T47D (cell line): ENCODE measurements at places on chromosomes 5 and 9.

DNA sequence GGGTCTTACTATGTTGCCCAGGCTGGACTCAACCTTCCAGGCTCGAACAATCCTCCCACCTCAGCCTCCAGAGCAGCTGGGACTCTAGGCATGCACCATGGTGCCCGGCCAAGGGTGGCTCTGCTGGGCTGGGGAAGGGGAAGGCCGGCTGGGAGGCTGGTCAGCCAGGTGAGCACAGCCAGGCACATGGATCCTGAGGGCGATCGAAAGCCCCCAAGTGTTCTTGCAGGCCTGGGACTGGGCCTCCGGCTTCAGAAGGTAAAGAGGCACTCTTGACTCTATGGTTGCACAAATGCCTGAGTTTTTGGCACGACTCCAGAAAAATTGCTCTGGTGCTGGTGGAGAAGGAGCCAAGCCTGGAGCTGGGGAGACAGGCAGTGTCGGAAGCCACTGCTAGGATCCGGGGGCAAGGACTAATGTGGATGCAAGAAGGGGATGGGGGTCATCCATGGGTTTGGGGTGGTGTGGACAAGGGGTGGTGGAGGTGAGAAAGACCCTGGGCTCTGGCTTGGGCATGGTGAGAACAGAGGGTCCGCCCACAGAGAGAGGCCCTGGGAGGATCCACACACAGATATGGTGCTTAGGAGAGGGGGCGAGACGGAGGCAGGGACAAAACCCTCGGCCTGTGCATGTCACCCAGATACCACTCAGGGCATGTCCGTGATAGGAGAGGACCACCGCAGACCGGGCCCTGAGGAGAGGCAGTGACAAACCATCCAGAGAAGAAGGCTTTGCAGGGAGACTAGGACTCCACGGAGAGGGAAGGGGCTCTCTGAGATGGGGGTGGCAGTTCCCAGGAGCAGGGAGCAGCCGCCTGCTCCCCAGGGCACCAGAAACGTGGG, 51.1 kb upstream of the COL5A1 start:
- no peak for DNase-seq

DNA sequence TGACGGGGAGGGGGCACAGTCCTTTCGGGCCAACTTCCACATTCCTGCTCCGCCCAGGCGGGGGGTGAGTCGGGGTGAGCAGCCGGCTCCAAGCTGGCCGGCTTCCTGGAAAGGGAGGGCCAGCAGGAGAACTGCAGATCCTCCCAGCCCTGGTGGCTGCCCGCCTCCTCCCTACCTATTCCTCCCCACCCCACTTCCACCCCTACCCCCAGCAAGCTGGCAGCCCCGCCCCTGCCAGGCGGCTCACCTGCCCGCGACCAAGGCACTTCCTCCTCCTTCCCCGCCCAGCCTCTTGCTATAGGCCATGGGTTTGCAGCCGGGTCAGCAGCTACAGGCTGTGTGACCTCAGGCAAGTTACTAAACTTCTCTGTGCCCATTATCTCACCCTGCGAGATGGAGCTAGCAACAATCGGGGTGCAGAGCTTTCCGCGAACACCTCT, 5.6 kb upstream of the IRF1 start:
- peak; percentile 97 for DNase-seq

GRCh38 chr5:155697236-155697635, 629.7 kb upstream of the SGCD start:
- DNase-seq: no peak

DNA sequence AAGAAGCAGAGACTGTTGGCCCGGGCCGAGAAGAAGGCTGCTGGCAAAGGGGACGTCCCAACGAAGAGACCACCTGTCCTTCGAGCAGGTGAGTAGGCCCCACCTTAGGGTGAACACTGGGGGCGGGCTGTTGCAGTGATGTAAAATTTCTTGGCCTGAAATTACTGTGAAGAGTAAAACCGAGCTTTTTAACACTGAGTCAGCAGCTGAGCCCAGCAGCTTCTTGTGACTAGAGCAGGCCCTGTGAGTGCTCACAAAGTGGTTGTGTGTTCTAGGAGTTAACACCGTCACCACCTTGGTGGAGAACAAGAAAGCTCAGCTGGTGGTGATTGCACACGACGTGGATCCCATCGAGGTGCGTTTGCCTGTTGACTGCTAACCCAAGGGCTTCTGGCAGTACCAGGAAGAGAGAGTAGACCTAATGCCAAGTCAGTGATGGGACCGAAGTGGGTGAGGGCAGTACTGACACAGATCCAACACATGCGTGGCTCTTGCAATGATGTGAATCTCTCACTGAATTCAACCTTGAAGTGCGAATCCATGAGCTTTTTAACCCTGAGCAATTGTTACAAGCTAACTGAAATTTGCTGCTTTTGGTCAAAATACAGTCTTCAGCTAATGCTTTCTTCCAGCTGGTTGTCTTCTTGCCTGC, 2.1 kb downstream of the RPL7A start:
- no peak for DNase-seq

DNA sequence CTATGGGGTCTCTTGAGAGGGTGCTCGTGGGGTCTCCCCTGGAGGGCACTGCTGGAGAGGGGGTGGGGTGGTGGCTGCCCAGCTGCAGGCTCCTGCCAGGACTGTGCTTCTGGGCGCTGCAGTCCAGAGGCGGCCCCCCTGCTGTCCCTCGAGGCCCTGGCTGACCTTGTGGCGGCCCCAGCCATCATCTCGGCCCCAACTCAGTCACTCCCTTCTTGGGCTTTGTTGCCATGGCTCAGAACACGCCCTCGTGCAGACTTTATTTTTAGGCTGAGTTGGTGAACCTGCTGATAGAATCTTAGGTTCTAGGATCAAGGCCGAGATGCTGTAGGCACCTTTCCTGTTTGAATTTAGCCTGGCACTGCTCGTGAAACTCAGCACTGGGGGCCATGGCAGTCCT, 22.8 kb downstream of the FBXW5 start:
- no peak for DNase-seq

DNA sequence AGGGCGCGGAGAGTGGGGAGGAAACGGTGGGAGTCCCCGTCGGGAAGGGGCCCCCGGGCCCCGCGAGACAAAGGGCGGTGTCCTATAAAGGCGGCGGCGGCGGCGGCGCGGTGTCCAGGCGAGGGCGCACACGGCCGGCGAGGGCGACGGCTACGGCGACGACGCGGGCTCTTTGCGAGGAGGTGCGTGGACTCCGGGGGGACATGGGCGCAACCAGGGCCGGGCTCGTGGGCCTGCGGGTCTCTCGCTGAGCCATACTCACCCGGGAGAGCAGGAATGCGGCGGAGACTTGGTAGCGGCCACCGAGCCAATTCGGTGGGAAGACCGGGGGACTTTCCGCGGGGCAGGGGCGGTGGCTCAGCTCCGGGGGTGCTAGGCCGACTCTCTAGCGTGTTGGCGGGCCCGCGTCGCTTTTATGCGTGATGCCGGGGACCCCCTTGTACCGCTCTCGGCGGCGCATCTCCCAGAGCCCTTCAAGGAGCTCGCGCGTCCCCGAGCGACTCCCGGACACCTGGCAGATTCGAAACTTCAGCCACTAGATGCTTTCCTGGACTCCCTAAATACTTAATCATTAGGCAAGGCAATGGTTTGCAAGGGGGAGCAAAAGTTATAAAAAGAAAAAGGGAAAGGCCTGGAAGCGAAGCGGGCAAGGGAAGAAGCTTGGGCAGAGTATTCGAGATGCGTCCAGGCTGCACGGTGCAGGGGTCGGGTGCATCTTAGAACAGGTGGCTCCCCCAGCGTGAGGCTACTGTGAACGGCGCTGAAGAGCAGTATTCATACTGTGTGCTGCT, 5.9 kb upstream of the TAL2 start:
- DNase-seq: no peak

DNA sequence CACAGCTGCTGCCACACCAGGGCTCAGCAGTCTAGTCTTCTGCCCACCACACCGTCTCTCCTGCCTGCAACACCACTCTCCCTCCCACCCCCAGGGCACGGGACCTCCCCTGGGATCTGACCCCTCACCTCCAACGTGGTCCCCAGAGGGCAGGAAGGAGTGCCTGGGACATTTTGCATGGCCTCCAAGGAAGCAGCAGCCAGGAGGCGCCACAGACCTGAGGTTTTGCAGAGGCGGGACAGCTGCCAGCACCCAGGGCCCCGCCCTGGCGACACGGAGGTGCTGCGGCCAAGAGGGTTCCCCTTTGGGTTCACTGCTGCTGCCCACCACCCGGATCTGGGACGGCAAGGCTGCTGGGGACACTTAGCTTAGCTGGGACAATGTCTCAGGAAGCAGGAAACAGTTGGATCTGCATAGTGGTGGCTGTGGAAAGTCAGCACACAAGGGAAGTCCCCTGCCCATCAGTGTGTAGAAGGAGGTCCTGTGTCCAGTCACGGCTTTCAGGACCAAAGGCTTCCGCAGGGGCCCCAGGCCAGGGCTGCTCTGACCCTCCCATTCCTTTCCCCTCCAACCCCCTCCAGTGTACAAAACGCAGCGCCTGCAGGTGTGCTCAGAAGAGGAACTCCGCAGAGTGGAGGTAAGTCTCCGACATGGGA, 13.8 kb downstream of the PROP1 start:
- peak; percentile 39 for DNase-seq

GRCh38 chr9:74645007-74645639, 148.0 kb downstream of the RORB start:
- peak; percentile 49 for DNase-seq

- DNase-seq: peak; percentile 64
Measured at GRCh38 chr9:21317956-21318923, 13.1 kb upstream of the IFNA5 start.

GRCh38 chr5:32500181-32500580, 55.6 kb upstream of the ZFR start:
- DNase-seq: no peak

GRCh38 chr9:10899509-10899908, 286.7 kb upstream of the PTPRD start:
- DNase-seq: no peak

DNA sequence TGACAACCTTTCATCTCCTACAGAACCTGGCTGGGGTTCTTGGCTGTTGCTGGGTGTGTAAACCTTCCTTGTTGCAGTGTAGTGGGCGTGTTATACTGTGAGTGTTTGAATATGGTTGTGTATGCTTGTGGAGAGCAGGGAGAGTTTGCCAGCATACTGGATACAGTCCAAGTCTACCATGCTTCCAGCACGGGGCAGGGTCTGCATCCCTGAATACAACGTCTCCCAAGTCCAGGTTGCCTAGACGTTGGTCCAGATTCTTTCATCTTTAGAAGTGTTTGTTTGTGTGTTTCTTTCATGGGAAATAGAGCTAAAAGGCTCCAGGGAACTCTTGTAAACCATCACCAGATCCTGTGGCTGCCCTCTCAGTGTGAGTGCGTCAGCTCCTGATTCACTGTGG, 46.4 kb downstream of the SYK start:
- no peak for DNase-seq

DNA sequence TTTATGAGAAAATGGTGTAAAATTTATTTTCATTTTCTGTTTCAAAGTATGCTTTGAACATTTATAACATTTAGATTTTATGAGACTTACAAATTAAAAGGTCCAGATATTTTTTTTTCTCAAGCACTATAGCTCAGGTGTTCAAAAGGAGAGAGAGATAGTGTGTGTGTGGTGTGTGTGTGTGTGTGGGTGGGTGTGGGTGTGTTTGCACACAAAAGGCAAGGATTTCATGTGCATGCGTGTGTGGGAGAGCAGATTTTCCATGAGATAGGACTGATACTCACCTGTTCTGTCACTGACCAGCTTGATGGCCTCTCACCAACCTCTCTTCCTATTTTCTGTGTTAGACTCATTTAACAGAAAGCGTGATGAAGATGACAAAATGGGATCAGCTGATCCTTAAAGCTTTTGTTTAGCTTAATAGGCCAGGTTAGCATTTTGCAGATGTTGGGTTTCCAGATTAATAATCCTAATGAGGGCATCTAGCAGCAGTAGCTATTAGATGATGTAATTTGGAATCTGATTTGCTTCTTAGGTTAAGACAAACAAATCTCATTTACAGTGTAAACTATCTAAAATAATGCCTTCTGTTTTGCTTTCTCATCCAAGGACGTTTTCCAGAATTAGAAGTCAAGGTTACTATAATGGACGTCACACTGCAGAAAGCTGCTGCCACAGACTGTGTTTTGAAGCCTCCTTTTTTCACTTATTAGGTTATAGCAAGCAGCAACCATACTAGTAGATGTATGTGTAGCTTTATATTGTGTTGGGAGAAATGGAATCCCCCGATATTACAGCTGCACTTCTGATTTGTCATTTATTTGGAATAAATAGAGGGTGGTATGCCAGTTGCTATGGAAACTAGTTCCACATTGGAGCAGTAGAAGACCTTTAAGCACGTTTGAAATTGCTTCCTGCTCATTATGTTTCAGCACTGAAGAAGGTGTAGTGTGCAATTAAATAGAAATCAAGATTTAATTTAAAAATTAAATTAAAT, 355.6 kb downstream of the TAF11L14 start:
- no peak for DNase-seq

GRCh38 chr9:84636436-84636835, 33.1 kb upstream of the NTRK2 start:
- DNase-seq: no peak

- DNase-seq: no peak
Measured at GRCh38 chr5:100800562-100800961, 102.5 kb downstream of the ST8SIA4 start.

DNA sequence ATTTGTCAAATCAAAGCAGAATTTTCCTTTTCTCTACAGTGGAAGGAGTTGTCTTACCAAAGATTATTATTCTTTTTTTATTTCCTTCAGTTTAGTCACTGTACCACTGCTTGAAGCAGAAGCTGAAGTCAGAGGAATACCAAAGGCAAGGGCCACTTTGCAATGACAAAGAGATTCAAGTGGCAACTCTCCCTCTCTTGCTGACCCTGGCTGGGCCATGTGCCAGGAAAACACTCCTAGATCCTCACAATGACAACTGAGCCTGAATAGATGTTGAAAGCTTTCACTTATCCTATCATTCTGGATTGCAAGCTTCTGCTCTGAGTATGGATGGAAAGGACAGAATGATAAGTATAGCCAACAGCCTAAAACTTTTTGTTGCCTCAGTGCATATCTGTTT, 618.3 kb downstream of the NR2F1-AS1 start:
- DNase-seq: no peak

DNA sequence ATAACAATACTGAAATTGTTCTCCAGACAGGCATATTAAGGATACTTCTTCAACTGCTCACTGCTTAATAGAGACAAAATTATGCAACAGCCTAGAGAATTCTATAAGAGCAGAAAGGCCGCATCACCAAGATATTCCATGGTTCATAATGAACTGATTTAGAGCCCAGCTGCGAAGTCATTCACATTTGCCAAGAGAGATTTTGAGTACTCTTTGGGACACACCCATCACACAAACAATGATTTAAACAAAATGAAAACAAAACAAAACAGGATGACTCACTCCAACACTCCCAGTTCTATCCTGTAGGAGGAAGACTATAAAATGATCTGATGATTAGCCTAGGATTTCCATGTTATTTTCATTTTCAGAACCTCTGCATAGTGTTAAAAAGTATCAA, 145.7 kb upstream of the GNA14 start:
- no peak for DNase-seq

DNA sequence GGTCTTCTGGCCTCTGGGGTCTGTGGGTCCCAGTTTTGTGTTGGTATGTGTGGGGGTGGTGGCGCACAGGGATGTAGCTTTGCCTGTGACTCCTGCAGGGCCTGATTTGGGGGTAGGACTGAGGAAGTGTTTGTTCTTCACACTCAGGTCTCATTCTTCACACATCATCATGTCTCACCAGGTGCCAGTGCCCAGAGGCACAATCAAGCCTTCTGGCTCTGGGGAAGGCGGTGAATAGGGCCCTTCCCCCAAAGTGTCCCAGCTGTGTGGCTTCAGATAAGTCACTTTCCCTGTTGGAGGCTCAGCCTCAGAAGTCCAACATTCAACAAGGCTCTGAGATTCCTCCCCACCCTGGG, 5.1 kb downstream of the DBN1 start:
- DNase-seq: no peak
